ENCODE measurements at places on chromosomes 1 and 21.

DNA sequence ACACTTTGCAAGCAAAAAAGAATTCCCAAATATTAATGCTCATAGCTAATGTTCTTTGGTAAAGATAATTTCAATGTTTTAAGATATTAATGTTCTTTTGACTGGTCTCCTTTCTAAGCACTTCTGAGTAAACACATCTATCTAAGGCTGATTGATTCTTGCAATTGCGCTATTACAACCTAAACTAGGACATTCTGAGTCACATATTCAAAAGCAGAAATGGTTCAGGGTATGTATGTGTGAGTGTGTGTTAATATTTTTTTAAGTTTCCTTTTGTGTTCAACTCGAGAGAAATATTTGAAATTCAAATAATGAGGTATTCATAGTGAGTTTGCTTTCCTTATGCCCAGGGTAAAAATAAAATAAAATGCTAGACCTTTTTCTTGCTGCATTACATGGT is 203.6 kb upstream of the GRIK3 start:
- DNase-seq, result no peak

DNA sequence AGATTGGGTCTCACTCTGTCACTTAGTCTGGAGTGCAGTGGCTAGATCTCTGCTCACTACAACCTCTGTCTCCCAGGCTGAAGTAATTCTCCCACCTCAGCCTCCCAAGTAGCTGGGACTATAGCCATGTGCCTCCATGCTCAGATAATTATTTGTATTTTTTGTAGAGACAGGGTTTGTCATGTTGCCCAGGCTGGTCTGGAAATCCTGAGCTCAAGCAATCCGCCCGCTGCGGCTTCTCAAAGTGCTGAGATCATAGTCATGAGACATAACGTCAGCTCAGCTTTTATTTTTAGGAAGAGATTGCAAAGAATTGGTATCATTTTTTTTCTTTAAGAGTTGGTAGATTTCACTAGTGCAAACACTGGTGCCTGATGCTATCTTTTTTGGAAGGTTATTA is 244.9 kb downstream of the DSCAM start:
- DNase-seq, result no peak

DNA sequence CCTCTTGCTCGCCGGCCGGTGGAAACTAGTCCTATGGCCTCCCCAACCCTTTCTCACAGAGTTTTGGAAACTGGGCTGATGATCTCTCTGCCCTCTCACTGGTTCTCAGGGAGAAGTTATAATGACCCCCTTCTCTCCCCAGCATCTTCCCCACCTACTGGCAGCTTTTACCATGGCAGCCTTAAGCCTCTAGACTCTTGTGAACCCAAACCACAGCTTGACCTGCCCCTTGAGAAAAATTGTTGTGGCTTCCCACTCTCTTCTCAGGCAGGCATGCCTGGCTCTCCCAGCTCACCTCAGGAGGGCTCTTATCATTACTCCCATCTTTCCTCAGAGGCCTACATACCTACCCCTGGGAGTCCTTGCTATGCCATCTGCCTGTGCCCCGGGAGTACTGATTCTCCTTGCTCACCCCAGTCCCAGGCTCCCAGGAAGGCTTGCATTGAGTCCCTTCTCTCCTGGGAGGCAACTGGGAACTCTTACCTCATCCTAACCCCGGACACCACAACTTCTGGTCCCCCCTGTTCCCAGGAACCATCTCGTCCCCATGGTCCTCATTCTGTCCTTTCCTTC is 1.6 kb downstream of the NSUN4 start:
- no peak for DNase-seq

DNA sequence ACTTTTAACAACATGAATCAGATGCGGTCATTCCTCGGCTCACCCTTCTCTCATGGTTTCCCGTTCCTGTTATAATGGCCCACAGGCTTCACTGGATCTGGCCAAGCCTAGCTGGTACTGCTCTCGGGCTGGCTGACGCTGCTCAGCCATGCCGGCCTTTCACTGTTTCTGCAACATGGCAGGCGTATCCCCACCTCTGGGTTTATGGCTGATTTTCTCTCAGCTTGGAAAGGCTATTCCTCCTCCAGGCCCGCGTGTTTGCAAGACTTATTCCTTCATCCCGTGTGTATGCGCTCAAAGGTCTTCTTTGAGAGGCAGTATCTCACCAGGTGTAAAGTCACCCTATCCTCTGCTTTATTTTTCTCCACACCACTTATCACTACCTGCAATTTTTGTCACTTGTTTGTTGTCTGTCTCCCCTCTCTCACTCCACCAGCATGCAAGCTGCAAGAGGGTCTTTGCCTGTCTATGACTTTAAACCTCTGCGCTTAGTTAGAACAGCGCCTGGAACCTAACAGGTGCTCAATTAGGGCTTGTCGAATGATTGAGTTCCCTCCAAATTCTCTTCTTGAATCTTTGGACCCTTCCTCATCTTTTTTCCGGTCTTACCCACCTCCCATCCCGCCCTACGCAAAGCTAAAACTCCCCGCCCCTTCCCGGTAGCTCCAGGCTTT is 491 bp upstream of the RAP1A start:
- no peak for DNase-seq

GRCh38 chr1:10744654-10745238 is 51.7 kb downstream of the CASZ1 start:
- no peak for DNase-seq

- DNase-seq, result no peak
Observed at GRCh38 chr1:93180723-93181613, at the start of gene CCDC18. Gene CCDC18, plus strand, starts transcription at chr1:93180724. Its CDS starts 2,638 bp downstream, at chr1:93183362.

DNA sequence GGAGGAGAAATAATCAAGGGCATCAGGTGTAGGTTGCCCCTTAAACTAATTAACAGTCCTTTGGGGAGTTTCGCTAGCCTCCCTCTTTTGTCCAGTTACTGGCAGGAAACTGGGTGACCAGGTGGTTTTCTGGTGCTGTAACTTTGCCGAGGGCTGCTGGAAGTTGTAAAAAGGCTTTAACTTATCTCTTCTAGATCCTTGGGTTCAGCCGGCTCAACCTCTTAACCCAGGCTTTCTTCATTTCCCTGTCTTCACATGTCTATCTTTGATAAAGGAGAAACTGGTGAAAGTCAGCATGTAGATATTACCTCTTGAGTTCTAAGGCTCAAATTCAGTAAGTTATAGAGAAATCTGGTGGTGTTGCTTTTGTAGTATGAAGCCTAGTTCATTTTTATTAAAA is 289.7 kb upstream of the NRIP1 start:
- DNase-seq, result no peak

GRCh38 chr1:21385022-21385421 is 54.9 kb upstream of the NBPF3 start:
- DNase-seq, result no peak

- no peak for DNase-seq
Observed at GRCh38 chr1:8011016-8011415, 15.1 kb downstream of the ERRFI1 start.

DNA sequence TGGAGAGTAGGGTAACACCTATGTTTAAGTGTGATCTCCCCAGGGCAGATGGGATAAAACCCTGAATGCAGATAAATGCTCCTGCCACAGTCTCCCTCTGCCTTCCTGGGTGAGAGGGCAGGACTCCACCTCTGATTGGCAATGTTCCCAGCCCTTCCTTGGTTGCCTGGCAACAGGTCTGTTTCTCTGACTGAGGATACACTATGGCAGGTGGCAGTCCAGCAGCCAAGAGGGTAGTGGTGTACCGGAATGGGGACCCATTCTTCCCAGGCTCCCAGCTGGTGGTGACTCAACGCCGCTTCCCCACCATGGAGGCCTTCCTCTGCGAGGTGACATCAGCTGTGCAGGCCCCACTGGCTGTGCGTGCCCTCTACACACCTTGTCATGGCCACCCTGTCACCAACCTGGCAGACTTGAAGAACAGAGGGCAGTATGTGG is at the start of gene DCDC2B:
TSS of gene DCDC2B (plus strand) at position 199 of the 438 bp plus-strand sequence. CDS start at position 204, 5 bp downstream.
- DNase-seq, result no peak

DNA sequence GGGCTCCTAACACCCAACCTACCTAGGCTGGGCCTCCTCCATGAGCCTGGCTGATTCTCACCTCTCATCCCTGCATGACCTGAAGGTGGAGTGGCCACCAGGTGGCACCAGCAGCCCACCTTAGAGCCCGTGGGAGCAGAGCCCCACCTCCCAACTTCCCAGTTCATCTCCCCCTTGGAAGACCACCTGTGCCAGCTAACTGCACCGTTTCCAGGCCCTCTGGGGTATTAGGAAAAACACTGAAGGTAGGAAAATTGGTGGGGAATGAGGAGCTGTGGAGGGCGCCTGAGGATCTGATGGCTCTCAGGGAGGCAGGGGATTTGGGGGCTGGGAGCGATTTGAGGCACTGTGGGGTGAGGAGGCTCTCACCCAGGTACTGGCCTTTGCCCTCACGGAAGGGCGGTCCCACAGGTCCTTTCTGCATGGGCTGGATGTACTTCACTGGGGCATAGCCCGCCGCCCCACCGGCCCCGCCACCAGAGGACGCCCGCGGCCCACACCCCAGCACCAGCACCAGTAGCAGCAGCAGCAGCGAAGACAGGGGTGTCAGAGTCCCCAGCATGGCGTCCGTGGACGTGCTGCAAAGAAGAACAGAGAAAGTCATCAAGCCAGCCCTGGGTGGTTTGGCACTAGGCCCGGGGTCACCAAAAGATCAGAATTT is 11.1 kb downstream of the ADPRS start:
- DNase-seq, result peak; percentile 51

GRCh38 chr1:245915841-245916240 is 591.2 kb downstream of the SMYD3 start:
- no peak for DNase-seq

- no peak for DNase-seq
Observed at GRCh38 chr21:42093991-42094421, 22.9 kb downstream of the UMODL1 start.

DNA sequence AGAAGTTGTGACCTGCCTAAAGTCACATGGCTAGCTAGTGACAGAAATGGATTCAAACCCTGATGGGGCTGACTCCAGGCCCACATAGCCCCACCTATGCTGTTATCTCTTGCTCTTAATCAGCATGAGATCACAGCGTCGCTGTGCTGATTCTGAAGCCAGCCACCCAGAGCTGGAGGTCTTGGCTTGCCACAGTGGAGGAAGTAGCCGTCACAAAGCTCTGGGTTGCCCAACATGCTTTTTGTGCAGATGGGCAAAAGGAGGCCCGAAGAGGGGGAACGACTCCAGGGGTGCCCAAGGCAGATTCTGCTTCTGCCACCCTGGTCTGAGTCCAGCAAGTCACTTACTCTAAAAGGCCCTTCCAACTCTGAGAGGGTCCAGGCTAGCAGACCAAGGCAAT is 14.7 kb upstream of the MFSD2A start:
- DNase-seq, result no peak

- DNase-seq, result no peak
Observed at GRCh38 chr1:67524143-67525052, 94.2 kb upstream of the SERBP1 start.

DNA sequence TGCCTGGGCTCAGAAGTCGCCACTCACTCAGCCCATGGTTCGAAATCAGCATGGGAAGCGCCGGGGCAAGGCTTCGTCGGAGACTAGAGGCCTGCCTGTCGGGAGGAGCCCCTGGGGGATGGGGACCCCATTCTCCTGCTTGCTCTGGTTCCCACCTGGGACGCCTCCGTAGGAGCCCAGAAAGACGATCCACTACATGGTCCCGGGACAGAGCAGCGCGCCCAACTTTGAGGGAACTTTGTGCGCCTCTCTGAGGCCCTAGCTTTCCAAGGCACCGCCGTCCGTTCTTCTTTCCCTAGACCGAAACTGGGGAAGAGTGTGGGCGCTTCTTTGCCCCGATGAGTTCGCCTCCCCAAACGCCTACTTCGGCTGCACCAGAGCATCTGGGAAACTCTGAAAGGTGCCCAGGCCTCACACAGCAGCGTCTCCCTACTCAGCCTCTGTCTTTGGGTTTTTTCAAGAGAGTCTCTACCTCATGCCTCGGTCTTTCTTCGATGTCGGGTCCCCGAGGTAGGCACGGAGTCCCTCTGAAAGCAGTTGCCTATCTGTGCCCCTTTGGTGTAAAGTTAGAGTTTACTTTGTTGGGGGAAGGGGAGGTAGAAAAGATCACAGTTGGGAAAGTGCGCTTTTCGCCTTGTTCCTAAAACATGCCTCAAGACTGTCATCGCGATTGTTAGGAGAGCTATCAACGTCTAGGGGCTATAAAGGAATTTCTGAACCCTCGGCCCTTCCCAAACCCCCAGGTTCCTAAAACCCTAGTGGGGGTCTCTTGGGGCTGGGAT is 14.0 kb downstream of the NR5A2 start:
- no peak for DNase-seq

GRCh38 chr1:19325368-19325957 is 13.3 kb downstream of the SLC66A1 start:
- no peak for DNase-seq

- DNase-seq, result no peak
Observed at GRCh38 chr1:151143986-151144385, 2.4 kb downstream of the SEMA6C start.

GRCh38 chr1:228390649-228391048 is 16.0 kb downstream of the TRIM11 start:
- DNase-seq, result no peak

- no peak for DNase-seq
Observed at GRCh38 chr1:170131984-170132383, 13.8 kb upstream of the NTMT2 start.

GRCh38 chr21:33963848-33964555 is 48.4 kb upstream of the ATP5PO start:
- DNase-seq, result no peak

DNA sequence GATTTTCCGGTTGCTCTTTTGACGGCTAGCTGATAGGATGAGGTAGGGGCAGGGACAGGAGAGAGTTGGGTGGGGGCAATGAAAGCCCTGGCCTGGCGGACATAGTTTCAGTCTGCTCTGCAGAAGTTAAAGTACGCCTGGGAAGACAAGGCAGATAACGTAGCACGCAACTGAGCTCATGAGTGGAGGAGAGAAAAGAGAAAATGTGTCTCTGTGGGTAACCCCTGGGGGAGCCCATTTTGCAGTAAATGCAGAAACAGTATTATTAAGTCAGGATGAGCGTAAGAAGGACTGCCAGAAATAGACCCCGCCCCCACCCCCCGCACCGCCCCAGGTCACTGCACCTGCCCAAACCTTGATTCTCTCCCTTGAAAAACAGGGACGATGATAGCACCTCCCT is 51.7 kb upstream of the TARBP1 start:
- DNase-seq, result no peak

DNA sequence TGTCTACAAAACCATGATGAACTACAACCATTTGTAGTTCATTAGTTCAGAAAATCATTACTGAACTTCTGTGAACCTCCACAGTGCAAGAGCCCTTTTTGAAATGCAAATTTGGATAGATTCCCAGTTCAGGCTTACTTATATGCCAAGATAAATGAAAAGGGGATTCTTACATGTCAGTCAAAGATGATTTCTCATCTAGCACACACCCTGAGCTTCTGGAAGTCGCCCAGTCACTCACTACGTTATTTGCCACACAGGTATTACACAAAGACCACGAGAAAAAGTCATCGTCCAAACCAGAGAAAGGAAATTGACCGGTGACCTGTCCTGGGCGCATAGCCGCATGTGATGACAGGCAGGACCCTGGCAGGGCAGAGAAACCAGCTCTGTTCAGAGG is 41.8 kb downstream of the ETS2 start:
- DNase-seq, result no peak

DNA sequence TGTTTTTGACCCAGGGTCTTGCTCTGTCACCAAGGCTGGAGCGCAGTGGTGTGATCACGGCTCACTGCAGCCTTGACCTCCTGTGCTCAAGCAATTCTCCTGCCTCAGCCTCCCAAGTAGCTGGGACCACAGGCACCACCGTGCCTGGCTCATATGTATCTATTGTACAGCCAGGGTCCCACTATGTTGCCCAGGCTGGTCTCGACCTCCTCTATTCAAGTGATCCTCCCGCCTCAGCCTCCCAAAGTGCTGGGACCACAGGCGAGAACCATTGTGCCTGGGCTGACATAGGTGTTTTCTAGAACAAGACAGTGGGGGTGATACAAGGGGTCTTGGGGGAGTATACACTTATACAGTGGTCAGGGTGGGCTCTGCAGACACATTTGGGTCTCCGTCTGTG is 17.5 kb downstream of the FTCD start:
- no peak for DNase-seq

Measured in stimulated activated CD4-positive, alpha-beta T cell treated with anti-CD3 and anti-CD28 coated beads, TNF-alpha, amount 100 ng/mL, for 48 hours (primary cell).